ENCODE measurements at places on chromosomes 1 and 21. TPM values are rescaled to one million over a fixed set of nuclear protein-coding genes. Genes with fewer than 3 reads are reported as not detected.

GRCh38 chr21:37921091-37921490 lies 4.8 kb upstream of the KCNJ6 start:
- no peak for DNase-seq
- no peak overlapping the region for H3K27ac ChIP-seq
- H3K27me3 ChIP-seq = no peaks in the 10 kb centered on the region
- no peaks in the 10 kb centered on the region for H3K36me3 ChIP-seq
- no peak overlapping the region for H3K4me3 ChIP-seq
- H3K4me1 ChIP-seq = no peaks in the 10 kb centered on the region

DNA sequence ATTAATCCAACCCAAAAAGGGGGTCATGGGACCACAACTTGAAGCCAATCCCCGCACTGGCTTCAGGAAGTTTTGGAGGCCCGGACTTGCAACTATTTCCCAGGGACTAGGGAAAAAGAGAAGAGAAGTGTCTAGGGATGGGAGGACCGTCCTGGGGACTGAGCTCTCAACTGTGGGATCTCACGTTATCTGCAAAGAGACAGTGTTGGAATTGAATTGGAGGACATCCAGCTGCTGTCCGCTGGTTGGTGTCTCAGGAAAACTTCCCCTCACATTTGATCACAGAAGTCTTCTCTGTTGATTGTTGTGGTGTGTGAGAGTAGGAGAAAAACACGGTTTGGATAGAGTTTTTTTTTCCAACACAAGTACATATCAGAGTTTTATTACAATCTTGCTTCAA lies 46.2 kb upstream of the CITED4 start:
- H3K4me3 ChIP-seq = no peak overlapping the region
- H3K4me1 ChIP-seq = no peaks in the 10 kb centered on the region
- H3K27me3 ChIP-seq = no peaks in the 10 kb centered on the region
- no peak for DNase-seq

The KCNK1 gene
- 7.0 TPM for total RNA-seq

DNA sequence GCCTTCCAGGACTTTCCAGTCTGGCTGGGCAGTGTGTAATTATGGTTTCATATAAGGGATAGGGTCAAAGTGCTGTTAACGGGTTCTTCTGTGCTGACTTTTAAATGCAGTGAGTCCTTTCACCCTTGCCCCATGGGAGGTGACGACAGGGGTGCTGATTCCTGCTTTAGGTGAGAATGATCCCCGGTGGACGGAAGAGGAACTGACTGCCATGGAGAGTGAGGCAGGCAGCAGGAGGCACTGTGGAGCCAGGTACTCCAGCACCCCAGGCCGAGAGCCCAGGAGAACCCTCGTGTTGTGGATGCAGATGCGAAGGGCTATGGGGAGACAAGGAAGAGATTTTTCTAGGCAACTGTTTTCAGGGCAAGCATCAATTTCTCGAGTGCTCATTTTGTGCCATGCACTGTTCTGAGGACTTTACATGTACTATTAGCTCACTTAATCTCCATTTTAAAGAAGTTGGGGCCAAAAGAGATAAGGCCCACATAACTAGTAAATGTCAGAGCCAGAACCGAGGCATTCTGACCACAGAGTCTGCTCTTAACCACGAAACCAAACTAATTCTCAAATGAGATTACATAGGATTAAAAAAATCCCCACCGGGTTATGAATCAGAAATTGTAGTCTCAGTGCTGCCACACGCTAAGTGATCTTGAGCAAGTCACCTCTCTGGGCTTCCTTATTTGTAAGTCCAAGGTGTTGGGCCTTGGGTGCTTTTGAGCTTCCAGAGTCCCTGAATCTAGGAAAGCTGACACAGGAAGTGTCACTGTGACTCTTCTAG lies 28.2 kb downstream of the STPG1 start:
- no peaks in the 10 kb centered on the region for H3K27me3 ChIP-seq
- H3K27ac ChIP-seq = no peak overlapping the region
- H3K4me3 ChIP-seq = no peak overlapping the region
- H3K4me1 ChIP-seq = no peaks in the 10 kb centered on the region

DNA sequence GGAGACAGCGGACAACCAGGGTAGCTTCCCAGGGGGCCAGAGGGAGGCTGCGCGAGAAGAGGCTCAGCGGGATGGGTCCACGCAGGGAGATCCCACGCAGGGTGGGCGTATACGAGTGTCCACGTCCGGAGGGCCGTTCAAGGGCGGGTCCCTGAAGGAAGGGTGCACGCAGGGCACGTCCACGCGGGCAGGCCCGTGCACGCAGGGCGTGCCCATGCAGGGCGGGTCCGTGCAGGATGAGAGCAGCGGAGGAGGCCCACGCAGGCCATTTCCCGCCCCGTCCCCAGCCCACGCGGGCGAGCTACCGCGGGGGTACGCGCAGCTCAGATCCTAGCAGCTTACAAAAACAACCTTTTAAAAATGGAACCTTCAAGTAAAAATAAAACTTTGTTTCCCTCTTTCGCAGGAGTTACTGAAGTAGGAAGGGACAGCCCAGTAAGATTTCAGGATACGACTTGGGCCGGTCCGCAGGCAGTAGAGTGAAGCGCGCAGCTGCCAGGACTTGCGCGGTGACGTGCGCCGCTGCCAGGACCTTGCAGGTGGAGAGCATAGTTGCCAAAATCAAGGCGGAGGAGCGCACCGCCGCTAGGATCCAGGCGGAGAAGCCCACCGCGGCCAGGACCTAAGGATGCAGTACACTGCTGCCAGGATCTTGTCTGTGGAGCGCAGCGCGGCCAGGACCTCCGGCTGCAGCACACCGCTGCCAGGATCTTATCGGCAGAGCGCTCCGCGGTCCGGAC lies 416 bp upstream of the RNF187 start:
- H3K4me3 ChIP-seq = peak overlapping the region; percentile 98
- DNase-seq = peak; percentile 89

- no peaks in the 10 kb centered on the region for H3K36me3 ChIP-seq
- H3K4me3 ChIP-seq = no peak overlapping the region
- no peaks in the 10 kb centered on the region for H3K4me1 ChIP-seq
- H3K27me3 ChIP-seq = no peaks in the 10 kb centered on the region
- no peak overlapping the region for H3K27ac ChIP-seq
- DNase-seq = peak; percentile 66
These were observed 162.3 kb downstream of the PSMG1 start for GRCh38 chr21:39020751-39021477.

All from aorta (tissue), 5 donors.